Endothelial cell of coronary artery (primary cell): ENCODE measurements at places on chromosomes 3 and 15. TPM values are rescaled to one million over a fixed set of nuclear protein-coding genes. Genes with fewer than 3 reads are reported as not detected.

TTC21A gene
- total RNA-seq, result 1.7 and 1.8 TPM in 2 replicates

HIGD2B gene
- not detected in 2 replicates for total RNA-seq

LTF gene
- total RNA-seq, result 0.09 TPM in 1 of 2 replicates, not detected in the other

KIF15 gene
- total RNA-seq, result 5.6 and 12.7 TPM in 2 replicates
